ENCODE measurements at places on chromosomes 5 and 9. TPM values are rescaled to one million over a fixed set of nuclear protein-coding genes. Genes with fewer than 3 reads are reported as not detected.

C5orf58 gene
- 0.23 TPM for polyA plus RNA-seq

CLTB gene
- polyA plus RNA-seq = 115 TPM

GRCh38 chr9:83596899-83597504 is 25.9 kb upstream of the IDNK start:
- H3K36me3 ChIP-seq = no peaks in the 10 kb centered on the region
- H3K4me1 ChIP-seq = no peaks in the 10 kb centered on the region
- H3K27me3 ChIP-seq = no peaks in the 10 kb centered on the region
- no peak overlapping the region for H3K4me3 ChIP-seq
- no peak overlapping the region for H3K27ac ChIP-seq
- DNase-seq = peak; percentile 19

GRCh38 chr5:170450061-170450669 is 53.7 kb upstream of the KCNIP1 start:
- no peaks in the 10 kb centered on the region for H3K4me1 ChIP-seq
- DNase-seq = no peak
- no peak overlapping the region for H3K4me3 ChIP-seq
- H3K36me3 ChIP-seq = no peaks in the 10 kb centered on the region
- no peak overlapping the region for H3K27ac ChIP-seq

SLC36A2 gene
- polyA plus RNA-seq = not detected

DNA sequence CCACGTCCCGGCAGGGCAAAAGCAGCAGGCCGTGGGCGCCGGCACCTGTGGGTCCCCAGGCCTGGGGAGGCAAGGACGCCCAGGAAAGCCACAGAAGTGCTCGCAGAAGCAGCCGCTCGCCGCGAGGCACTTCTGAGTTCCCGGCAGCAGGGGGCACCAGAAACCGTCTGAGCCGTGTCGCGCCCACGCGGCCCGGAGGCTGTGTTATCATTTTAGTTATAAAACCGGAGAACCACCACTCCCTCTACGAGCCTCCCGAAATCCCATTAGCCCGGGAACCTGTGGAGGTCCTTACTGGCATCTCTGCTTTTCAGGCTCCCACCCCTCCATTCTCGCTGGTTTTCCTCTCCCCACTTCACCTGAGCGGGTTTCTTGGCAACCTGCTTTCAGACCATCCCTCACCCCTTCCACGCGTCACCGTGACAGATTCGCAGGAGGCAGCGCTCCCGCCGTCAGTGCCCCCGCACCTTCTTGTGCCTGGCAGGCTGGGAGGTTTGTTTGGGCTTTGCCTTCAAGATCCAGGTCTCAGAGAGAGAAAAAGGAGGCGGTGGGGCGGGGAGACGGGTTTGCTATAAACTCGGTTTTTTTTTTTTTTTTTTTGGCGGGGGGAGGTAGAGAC is 2.3 kb downstream of the GDNF start:
- H3K36me3 ChIP-seq = peaks cover 4% of the 10 kb centered on the region
- peak; percentile 1 for DNase-seq
- peaks cover 12% of the 10 kb centered on the region for H3K27me3 ChIP-seq

SHROOM1 gene
- polyA plus RNA-seq = not detected

DNA sequence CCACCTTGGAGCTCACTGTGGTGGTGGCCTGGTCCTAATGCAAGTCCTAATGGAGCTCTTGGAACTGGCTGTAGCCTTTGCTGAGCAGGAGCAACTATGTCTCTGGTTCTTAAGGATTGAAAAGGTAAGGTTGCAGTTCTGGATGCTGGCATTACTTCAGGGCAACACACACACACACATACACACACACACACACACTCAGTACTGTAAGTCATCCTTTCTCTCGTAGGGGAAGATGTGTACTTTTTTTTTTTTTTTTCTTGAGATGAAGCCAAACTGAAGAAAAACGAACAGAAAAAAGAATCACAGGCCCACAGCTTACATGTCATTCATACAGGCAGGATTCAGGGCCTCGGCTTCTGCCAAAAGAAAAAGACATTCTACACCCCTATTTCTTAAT is 81.1 kb upstream of the RPS23 start:
- H3K36me3 ChIP-seq = no peaks in the 10 kb centered on the region
- peaks cover 39% of the 10 kb centered on the region for H3K4me1 ChIP-seq
- no peak overlapping the region for H3K27ac ChIP-seq

- no peak overlapping the region for H3K27ac ChIP-seq
- no peak overlapping the region for H3K4me3 ChIP-seq
- no peak for DNase-seq
- no peaks in the 10 kb centered on the region for H3K4me1 ChIP-seq
- no peaks in the 10 kb centered on the region for H3K27me3 ChIP-seq
Observed at GRCh38 chr5:117486261-117486660, 911.6 kb upstream of the SEMA6A start.

- H3K4me1 ChIP-seq = peaks cover 5% of the 10 kb centered on the region
- H3K27ac ChIP-seq = no peak overlapping the region
- H3K4me3 ChIP-seq = no peak overlapping the region
- peaks cover 3% of the 10 kb centered on the region for H3K36me3 ChIP-seq
Observed at GRCh38 chr9:112618385-112619009, 99.4 kb downstream of the INIP start.

DNA sequence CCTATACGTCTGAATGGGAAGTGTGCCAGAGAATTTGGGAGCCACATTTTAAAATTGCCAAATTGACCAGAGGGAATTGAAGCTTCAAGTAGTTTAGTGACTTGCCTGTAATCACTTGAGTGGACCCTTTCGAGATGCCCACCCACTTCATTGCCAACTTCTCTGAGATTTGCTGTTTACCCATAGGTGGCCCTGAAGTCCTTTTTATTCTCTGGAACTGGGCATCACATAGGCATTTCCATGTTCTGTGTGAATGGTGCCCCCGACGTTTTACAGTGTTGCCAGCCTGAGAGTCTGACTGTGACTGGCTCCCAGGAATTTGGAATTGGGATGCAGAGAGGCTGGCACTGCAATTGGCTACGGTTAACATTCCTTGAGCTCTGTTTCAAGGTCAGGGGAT is 158.6 kb downstream of the SEMA6A start:
- DNase-seq = no peak
- no peak overlapping the region for H3K27ac ChIP-seq
- no peaks in the 10 kb centered on the region for H3K27me3 ChIP-seq
